ENCODE measurements at places on chromosomes 1 and 21.

GRCh38 chr1:230587061-230587460 is 55.2 kb upstream of the COG2 start:
- no peak for DNase-seq

DNA sequence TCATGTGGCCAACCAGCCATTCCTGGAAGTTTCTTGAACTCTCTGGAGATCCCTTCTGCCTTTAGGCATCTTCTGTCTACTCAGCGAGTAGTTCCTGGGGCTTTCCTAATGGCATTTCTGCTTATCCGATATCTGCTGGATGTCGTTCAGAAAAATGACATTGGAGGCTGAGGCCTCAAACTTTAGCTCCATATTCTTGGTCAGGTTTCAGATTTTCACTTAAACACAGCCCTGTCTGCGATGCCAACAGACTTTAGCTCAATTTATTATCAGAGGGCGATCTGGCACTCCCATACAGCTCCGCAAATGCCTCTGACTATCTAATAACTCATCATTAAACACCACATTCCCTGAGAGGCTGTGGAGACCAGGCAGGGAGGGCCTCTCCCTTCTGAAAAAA is 46.3 kb upstream of the ETS2 start:
- DNase-seq, result no peak

- no peak for DNase-seq
Measured at GRCh38 chr1:93715529-93716126, 34.0 kb upstream of the BCAR3 start.

- DNase-seq, result no peak
Measured at GRCh38 chr21:39681257-39681656, 63.7 kb upstream of the IGSF5 start.

GRCh38 chr1:7786795-7787194 is 2.7 kb downstream of the PER3 start:
- no peak for DNase-seq

DNA sequence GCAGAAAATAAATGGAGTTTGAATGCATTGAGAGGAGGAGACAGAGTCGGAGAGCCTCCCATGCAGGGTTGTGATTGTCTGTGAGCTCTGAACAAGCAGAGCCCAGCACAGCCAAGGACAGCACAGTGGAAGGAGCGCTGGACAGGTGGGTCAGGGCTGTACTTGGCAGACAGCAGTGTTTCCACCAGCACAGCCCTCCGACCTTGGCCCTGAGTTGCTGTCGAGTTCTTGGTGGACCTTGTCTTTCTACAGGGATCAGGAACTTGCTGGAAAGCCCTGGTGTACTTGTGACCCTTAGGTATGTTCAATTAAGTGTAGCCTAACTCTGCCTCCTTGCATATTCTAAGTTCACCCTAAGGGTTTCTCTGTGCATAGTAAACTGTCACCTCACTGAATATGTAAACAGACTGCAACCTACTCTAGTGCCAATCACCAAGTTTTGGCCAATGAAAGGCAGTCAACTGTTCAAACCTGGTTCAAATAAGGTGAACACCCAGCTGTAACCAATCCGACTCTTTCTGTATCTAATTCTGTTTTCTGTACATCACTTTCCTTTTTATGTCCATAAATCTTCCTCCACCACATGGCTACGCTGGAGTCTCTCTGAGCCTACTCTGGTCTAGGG is 86.6 kb upstream of the SLC25A33 start:
- no peak for DNase-seq

- no peak for DNase-seq
Measured at GRCh38 chr1:212152869-212153268, 117.3 kb downstream of the DTL start.

DNA sequence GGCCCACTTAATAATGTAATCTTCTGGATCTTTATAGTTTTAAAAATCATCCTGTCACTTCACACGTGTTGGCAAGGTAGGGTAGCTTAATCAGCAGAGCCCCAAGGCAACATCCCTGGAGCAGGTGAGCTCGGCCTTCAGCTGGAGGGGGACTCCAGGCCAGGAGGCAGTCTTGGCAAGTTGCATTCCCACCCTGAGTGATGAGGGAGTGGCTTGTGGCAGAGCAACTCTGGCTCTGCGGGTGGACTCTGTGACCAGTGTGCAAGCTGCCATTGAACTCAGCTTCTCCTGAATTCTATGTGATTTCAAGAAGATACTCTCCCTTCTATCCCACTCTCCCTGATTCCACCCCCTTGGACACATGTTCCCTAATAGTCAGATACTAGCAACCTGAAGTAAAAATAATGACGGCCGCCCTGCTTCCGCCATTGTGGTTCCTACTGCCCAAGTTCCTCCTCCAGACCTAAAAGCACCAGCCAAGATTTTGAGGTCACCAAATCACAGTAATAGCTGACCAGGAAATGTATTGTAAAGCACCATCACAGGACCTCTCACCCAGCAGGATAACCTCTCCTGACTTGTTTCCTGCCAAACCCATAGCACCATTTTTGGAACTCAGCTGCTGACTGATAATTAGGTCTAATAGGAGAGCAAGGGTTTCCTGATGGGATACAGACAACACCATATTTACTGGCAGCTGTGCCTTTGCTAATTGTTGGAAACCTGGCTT is 11.5 kb upstream of the LYST start:
- no peak for DNase-seq

DNA sequence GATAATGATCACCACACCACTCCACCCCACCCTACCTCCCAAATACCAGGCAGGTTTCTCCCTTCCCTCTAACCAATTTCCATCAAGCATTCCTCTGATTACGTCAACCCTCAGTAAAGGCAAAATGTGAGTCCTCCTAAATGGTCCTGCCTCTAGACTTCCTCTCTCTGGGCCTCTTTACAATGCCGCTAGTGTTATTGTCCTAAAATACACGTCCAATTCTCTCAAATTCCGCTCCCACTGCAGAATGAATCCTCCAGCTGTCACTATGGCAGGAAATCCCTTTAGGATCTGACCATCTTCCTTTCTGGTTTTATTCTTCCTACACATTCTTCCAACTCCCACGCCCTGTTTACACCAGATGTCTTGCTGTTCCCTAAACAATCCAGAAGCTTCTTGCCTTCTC is 68.7 kb downstream of the DEGS1 start:
- DNase-seq, result no peak

DNA sequence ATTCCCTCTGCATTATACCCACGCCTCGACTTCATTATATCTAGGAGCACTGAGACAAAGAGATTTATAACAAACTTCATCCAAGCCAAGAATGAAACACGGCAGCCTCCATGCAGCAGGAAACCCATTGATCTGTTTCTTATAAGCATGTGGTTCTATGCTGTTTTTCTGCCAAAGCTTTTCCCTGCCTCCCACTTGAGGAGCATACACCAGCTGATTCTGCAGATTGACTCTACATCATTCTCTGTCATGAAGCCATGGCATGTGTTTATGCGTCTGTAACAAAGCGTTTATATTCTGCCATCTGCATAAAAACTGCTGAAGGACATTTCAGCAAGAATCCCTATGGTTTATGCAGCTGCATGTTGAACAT is 102.0 kb downstream of the CYYR1 start:
- no peak for DNase-seq

GRCh38 chr1:201736707-201737320 is 92.1 kb upstream of the IPO9 start:
- no peak for DNase-seq

DNA sequence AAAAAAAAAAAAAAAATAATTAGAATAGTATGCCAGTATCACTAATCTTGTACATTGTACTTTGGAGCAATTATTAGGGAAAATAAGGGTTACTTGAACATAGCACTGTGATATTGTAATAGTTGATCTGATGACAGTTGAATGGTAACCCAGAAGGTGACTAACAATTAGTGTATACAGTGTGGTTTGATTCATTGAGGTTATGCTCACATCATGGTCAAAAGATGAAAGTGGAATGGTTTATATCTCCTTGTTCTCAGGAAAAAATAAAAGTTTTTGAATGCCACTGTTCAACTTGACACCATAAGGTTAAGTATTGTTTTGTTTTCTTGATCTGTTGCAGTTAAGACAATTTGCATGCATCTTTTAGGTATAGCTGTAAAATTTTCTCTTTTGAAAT is 87.0 kb downstream of the GPR52 start:
- DNase-seq, result no peak
